ENCODE measurements at places on chromosomes 1 and 21.

- no peak for DNase-seq
Measured at GRCh38 chr21:29382030-29382654, 83.4 kb downstream of the BACH1 start.

- no peak for DNase-seq
Measured at GRCh38 chr1:188778578-188778977, 1699.1 kb downstream of the BRINP3 start.

- DNase-seq: no peak
Measured at GRCh38 chr21:42991992-42992740, 17.8 kb downstream of the PKNOX1 start.

GRCh38 chr1:209526137-209526536 is 57.4 kb upstream of the CAMK1G start:
- DNase-seq: no peak

DNA sequence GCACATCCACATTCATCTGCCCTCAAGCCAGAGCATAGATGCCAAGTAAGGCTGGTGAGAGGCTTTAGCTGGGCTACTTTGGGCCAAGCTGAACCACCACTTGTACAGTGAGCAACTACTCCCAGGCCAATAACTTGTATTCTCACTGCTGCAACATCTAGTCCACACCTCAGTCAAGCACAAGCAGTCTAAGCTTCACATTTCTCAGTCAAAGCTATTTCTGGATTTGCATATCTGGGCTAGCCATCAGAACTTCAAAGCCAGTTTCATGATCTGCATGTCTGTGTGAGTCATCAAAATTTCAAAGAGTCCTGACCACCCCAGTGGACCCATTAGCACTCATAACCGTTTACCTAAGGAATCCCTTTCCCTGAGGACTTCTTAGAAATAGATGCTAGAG is 77.7 kb upstream of the DIRAS3 start:
- no peak for DNase-seq

- no peak for DNase-seq
Measured at GRCh38 chr1:221664253-221664652, 77.6 kb downstream of the DUSP10 start.

DNA sequence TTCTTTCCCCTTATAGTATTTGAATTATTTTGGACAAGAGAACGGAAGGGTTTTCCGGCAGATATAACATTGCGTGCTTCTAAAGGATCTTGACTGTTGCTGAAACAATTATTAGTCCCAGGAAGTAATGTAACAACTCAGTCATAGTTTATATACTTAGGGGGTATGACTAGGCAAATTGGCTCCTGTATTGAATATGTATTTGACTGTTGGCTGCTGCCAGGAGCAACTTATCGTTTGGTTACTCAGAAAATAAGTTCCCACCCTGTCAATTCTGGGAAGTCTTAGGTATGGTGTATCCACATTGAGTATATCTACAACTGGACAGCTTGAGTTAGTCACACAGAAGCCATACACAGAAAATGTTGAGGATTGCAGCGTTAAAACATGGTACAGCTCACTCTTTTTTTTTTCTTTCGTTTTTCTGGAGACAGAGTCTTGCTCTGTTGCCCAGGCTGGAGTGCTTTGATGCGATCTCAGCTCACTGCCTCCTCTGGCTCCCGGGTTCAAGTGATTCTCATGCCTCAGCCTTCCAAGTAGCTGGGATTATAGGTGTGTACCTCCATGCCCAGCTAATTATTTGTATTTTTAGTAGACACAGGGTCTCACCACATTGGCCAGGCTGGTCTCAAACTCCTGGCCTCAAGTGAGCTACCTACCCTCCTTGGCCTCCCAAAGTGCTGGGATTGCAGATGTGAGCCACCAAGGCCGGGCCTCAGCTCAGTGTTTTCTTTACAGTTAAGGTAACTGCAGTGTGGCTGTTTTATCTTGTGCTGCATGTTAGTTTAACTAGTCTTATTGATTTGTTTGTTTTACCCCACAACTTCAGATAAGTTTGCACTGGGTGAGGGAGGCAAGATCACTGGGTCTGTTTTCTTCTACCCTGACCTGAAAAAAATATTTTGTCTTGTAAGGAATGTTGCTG is 10.2 kb downstream of the SMAP2 start:
- peak; percentile 52 for DNase-seq

- no peak for DNase-seq
Measured at GRCh38 chr1:207581496-207582153, 63.3 kb upstream of the CR1L start.

- no peak for DNase-seq
Measured at GRCh38 chr1:66300972-66301451, 232.9 kb upstream of the SGIP1 start.

GRCh38 chr1:46714976-46715375 is 3.9 kb downstream of the EFCAB14 start:
- no peak for DNase-seq

DNA sequence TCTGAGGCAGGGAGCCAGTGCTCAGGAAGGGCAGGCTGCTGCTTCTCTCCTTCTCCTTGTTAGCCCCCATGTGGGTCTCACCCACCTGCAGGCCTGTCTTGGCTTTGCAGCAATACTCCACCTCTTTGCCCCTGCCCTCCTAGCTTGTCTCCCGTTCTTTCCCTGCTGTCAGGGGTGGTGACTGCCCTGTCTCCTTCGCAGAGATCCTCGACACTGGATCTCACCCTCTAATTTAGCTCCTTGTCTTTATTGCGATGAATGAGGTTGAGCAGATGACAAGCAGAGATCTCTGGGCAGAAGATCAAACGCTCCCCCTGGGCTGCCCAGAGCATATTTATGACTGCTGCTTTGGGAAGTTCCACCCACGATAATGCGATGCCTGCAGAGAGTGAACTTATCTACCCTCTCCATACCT is 199.2 kb downstream of the ROR1 start:
- no peak for DNase-seq

DNA sequence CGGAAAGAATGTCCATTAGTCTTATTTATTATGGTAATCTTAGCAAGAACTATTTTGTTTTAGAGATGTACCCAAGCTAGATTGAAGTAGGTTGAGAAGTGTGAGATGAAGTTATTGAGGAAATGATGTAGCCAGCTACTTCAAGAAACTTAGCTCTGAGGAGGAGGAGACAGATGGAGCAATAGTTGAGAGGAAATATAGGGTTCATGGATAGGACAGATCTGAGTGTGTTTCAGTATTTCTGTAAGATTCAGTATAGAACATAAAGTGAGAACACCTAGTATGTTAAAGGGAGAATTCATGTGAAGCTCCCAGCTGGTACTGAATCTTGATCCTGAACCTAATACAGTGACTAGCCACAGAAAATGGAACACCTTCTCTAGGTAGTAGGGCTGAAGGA is 28.9 kb downstream of the TSNAX start:
- no peak for DNase-seq

- DNase-seq: no peak
Measured at GRCh38 chr1:115336741-115337140, 1.3 kb downstream of the NGF start.

- DNase-seq: no peak
Measured at GRCh38 chr1:117608115-117608615, 2.3 kb downstream of the TENT5C start.

Data from HuH-7 (cell line).